ENCODE measurements at places on chromosomes 12 and 14.

DNA sequence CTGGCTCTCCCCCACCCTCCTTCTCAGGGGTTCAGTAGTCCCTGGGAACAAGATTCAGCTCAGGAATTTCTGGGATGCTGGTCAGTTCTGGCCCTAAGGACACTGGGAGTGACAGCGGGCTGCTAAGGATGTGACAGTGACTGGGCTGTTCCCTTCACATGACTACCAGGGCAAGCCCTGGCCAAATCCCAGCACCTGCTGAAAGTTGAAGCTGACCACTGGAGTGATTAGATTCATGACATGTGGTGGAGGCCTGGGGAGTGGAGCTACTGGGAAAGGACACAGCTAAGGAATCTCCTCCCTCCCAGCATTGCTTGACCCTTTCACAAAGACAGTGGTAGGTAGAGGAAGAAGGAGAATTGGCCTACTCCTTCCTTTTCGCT is 204.9 kb downstream of the DAD1 start:
- DNase-seq, result no peak

- no peak for DNase-seq
Measured at GRCh38 chr12:53245286-53245685, 13.3 kb upstream of the RARG start.

GRCh38 chr12:109952160-109952858 is 43.9 kb downstream of the GIT2 start:
- DNase-seq, result peak; percentile 52

GRCh38 chr12:104963757-104964156 is 5.7 kb upstream of the SLC41A2 start:
- no peak for DNase-seq

GRCh38 chr14:61218157-61218556 is 63.0 kb downstream of the TMEM30B start:
- DNase-seq, result no peak

DNA sequence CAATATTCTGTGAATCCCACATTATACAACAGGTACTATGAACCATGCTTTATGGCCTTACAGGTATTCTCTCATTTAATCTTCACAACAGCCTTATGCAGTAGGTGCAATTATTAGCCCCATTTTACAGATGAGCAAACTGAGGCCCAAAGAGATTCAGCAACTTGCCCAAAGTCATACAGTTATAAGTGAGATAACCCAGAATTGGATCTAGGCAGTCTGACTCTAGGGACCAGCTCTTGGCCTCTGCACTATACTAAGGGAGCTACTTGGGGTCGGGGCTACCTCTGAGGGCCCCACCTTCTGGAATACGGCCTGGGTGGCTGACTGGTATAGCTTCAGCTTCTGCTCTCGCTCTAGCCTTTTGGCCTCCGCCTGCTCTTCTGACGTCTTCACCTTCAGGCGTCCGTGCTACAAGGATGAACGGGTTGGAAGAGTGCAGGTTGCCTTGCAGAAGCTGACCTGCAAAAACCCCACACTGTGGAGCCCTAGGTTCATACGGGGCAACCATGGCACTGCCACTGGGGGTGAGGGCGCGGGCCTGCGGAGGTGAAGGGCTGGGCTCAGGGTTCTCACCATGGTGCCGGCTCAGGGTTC is 762 bp downstream of the RABGGTA start:
- no peak for DNase-seq

GRCh38 chr14:90318016-90318415 is 13.7 kb downstream of the NRDE2 start:
- DNase-seq, result no peak

GRCh38 chr14:53032161-53032803 is 81.4 kb upstream of the FERMT2 start:
- peak; percentile 58 for DNase-seq

GRCh38 chr14:41718477-41719166 is 111.9 kb downstream of the LRFN5 start:
- peak; percentile 39 for DNase-seq

DNA sequence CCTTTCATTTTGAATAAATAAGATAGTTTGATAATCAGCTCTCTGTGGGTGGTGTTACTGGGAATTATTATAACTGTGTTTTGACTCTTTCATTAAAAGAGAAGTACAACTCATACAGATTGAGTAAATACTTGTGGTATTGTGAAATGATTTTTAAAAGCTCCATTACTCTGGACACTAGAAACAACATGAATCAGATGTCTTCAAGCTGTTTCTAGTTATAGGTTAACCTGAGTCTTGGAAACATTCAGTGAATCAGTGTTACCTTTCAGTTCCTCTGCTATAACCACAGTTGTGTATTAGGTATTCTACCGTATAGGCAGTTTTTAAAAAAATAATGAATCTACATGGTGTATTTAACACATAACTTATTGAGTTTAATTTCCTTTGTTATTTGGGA is 128.4 kb upstream of the SSTR1 start:
- no peak for DNase-seq

DNA sequence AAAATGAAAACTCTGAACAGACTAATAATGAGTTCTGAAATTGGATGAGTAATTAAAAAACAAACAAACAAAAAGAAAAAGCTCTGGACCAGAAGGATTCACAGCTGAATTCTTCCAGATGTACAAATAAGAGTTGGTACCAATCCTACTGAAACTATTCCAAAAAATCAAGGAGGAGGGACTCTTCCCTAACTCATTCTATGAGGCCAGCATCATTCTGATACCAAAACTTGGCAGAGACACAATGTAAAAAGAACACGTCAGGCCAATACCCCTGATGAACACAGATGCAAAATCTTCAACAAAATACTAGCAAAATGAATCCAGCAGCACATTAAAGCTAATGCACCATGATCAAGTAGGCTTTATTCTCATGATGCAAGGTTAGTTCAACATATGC is 183.9 kb upstream of the CNOT2 start:
- no peak for DNase-seq

GRCh38 chr12:58293308-58293982 is 352.1 kb downstream of the ATP23 start:
- DNase-seq, result no peak

- DNase-seq, result no peak
Measured at GRCh38 chr14:80809663-80810062, 131.9 kb downstream of the CEP128 start.

DNA sequence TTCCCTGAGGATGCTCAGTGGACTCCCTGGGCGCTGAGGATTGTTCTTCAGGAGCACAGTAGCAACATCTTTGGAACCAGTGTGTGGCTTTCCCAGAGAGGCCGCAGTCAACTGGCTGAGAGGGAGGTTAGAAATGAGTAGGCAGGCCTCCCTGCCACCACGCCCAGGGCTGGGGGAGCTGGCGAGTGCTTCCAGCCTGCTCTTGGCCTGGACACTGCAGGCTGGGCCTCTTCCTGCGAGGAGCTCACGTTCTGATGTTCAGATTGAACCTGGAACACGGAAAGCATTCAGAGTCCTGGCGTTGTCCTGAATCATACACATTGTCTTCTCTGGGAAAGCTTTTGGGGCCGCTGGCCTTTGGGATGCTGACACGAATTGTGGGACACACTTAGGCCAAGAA is 15.6 kb downstream of the TSPAN9 start:
- DNase-seq, result no peak

DNA sequence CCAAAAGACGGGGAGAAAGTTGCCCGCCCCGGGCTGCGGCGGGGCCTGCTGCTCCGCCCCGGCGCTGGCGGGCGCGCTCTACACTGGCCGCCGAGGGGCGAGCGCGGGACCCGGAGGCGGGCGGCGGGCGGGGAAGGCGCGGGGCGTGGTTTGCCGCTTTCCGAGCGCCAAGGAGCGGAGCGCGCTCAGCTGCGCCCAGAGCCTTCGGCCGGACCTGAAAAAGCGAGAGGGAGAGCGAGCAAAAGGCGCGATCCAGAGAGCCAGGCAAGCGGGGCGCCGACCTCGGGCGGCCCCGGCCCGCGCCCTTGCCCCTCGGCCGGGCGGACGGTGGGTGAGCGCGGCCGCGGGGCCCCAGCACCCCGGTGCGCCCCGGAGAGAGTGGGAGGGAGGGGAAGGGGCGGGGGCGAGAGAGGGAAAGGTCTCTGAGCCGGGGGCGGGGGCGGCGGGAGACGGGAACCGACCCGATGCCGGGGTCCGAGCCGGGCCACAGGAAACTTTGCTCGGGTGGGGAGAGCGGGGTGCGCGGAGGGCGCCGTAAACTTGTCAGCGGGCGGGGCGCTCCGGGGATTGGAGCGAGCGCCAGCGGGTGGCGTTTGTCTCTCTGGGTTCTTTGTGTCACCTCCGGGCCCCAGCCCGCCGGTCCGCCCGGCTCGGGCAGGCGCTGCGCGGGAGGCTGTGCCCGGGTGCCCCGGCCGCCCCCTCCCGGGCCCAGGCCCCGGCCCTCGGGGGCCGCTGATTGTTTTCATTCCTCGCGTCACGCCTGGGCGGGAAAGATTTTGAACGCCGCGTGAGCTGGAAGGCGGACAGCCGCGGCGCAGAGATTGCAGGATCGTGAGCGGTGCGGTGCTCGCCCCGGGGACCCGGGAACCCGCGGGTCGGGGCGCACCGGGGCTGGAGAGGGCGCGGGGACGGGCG is at the start of gene SYNE2:
TSS of gene SYNE2 (plus strand) at position 188 of the 915 bp plus-strand sequence. CDS start 56,145 bp downstream, outside the sequence.
- DNase-seq, result peak; percentile 30

- no peak for DNase-seq
Measured at GRCh38 chr12:3882896-3883564, 9.8 kb upstream of the PARP11 start.

DNA sequence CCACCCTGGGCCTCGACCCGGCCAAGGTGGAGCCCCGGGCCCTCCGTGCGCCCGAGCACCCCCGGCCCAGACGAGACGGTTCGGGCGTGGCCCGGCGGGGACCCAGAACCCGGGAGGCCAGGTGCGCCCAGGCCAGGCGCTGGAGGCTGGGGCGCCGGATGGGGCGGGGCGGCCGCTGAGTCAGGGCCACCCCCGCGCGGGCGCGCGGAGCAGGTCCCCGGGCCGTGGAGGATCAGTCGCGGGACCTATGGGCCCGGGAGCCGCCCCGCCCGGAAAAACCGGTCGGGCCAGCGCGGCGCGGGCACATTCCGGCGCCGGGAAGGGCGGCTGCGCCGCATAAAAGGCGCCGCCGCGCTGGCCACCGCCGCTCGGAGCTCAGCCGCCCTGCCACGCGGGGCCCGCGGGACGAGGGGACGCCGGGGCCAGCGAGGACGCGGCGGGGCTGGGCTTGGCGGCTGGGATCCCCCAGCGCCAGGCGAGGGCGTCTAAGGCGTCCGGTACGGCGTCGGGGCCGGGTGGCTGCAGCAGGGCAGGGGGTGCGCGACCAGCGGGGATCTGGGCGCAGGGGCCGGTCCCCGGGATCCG is 21.5 kb upstream of the KIF26A start:
- no peak for DNase-seq

DNA sequence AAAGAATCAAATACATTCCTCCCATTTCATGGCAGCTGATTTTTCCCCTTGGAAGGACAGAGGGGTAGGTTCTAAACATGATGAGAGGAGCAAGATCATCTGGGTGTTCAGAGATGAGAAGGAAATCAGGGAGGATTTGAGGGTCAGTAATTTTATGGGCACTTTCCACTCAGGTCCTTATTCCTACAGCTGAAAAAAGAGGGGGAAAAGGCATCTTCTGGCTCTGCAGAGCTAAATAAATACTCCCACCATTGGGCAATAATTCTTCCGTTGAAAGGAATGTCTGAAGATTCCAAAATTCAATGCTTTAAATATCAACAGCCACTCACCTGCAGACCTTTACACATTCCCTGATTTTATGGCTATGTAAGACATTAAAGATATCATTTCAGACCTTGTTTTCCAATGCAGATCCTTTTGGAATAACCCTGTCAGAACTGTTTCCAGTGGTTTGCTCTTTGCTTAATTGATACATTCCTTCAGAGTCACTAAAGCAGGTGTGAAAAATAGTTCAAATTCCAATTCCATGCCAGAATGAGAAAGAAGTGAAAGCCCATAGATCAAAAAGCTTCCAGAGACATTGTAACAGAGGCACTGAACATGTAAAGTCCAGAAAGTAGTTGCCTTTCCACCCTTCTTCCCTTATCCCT is 233.3 kb upstream of the KRR1 start:
- no peak for DNase-seq
